ENCODE measurements at places on chromosomes 4 and X. TPM values are rescaled to one million over a fixed set of nuclear protein-coding genes. Genes with fewer than 3 reads are reported as not detected.
A peak's percentile ranks its signal among the peaks of the same experiment; 100 is the strongest.

DNA sequence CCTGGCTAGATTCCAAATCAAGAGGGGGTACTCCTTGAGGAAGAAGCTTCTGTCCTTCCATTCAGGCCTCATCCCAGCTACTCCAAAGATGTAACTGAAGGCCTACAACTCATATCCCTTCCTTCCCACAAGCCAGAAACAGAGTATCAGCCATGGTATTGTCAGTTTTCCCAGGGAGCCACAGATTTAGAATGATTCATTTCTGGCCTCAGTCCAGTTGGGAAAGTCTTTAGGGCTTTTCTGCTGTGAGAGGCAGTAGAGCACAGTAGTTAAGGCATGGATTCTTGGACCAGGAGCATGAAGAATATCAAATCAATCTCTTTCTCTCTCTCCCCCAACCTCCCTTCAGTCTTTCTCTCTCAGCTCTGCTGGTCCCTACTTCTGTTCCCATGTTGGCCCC is 505.0 kb downstream of the BCOR start:
- peaks cover 4% of the 10 kb centered on the region for H3K27me3 ChIP-seq
- DNase-seq, result no peak
- no peak overlapping the region for H3K4me3 ChIP-seq

- peaks cover 45% of the 10 kb centered on the region for H3K36me3 ChIP-seq
- H3K4me3 ChIP-seq, result peak overlapping the region; percentile 66
- DNase-seq, result no peak
Measured at GRCh38 chr4:108620933-108621905, 843 bp downstream of the RPL34 start.

- H3K27ac ChIP-seq, result no peak overlapping the region
- peaks cover 3% of the 10 kb centered on the region for H3K36me3 ChIP-seq
- DNase-seq, result no peak
- H3K4me1 ChIP-seq, result no peaks in the 10 kb centered on the region
- H3K4me3 ChIP-seq, result no peak overlapping the region
Measured at GRCh38 chr4:143417679-143418403, 81.2 kb downstream of the GAB1 start.

DNA sequence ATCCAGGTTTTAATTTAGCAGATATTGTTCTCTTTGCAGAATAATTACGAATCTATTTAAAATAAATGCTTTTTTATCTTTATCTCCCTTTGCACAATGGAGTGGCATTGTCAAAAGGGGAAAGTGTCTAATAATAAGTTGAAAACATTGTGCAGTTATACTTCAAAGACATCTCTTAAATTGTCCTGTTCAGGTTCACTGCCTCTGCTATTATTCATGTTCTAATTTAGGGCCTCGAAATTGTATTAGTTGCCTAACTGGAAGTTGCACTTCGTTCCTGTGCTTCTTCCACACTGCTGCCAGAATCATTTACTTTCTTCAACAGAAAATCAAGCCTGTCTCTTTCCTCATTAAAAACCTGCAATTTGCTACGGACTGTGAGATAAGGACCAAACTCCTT is 150.5 kb upstream of the SPRY1 start:
- no peak for DNase-seq
- H3K27me3 ChIP-seq, result no peaks in the 10 kb centered on the region
- H3K4me1 ChIP-seq, result peaks cover 8% of the 10 kb centered on the region
- H3K36me3 ChIP-seq, result no peaks in the 10 kb centered on the region
- no peak overlapping the region for H3K4me3 ChIP-seq

- no peak overlapping the region for H3K27ac ChIP-seq
- H3K36me3 ChIP-seq, result no peaks in the 10 kb centered on the region
- H3K4me1 ChIP-seq, result no peaks in the 10 kb centered on the region
- no peak for DNase-seq
- H3K27me3 ChIP-seq, result no peaks in the 10 kb centered on the region
- no peak overlapping the region for H3K4me3 ChIP-seq
Measured at GRCh38 chrX:67612231-67612630, 68.4 kb downstream of the AR start.

DNA sequence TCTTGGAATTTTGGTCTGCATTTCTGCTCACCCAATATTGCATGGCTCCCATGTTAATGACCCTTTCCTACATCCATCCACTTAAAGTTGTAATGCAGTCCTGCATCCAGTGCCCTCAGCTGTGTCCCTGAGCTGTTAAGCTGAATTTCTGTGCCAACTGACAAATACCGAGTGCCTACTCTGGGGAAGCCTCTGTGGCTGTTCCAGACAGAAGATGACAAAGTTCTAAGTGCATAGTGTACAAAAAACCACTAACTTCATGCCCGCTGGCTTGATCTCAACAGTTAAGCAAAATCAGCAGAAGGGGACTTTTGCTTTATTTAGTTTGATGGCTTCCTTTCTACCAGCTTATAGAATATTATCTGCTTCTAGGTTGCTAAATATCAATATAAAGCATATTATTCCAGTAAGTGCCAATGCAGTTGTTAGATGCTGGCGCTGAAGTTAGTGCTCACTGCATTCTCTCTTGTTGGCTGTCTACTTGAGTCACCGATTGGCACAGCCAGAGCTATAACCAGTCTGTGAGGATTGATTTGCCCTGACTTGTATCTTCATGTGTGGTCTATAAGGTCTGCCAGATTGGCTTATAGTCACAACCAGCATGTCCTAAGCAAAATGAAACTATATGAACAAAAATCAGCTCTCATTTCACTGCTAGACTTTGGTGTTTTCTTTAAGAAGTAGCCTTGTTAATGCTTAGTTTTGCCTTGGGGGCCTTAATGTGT is 98.9 kb downstream of the KLHL8 start:
- no peak overlapping the region for H3K4me3 ChIP-seq
- H3K27me3 ChIP-seq, result no peaks in the 10 kb centered on the region
- no peak for DNase-seq
- H3K27ac ChIP-seq, result no peak overlapping the region

CCNA2 gene
- total RNA-seq, result 0.38 TPM

GLRA3 gene
- 0.22 TPM for total RNA-seq
